HFFc6 (cell line): ENCODE measurements at places on chromosomes 16 and 17.

DNA sequence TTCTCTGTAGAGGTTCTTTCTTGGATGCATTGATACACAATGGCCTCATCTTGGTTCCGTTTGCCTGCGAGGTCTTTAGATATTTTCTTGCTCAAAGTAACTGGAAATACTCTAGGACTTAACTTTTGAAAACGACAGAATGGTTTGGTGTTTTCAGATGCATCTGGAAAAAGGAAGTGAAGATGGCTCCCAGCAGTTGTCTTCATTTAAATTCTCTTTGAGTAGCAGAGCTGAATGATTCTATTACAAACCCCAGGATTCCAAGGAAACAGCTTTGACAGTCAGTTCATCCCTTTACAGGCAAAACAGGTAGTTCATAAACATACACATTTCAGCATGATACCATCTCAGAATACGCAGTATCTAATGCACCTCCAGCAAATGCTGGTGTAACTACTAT, 54.8 kb downstream of the PSMD12 start:
- DNase-seq: no peak

GRCh38 chr17:58187063-58187462, 5.5 kb upstream of the EPX start:
- no peak for DNase-seq

- DNase-seq: no peak
Measured at GRCh38 chr17:65455972-65456343, 105.5 kb downstream of the AXIN2 start.

DNA sequence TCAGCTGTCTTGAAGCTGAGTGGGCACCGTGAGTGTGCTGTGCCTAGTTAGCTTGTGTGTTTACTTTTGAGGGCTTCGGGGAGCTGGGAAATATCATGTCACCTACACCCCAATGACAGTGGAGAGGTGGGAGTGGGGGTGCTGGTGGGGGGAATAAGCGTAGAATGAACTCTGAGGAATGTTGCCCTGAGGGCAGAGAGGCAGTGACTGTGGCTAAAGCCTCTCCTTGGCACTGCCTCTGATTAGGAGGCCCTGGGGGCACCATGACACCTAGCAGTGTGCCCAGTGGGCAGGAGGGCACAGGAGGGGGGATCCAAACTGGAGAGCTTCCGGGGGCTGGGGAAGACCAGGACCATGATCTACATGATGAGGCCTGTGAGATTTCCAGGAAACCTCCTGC, 24.8 kb downstream of the CACNA1G start:
- no peak for DNase-seq

- no peak for DNase-seq
Measured at GRCh38 chr16:86345516-86345915, 164.8 kb upstream of the FOXF1 start.

- DNase-seq: no peak
Measured at GRCh38 chr17:73492125-73492820, 152.0 kb downstream of the SDK2 start.

GRCh38 chr16:20114356-20114755, 40.7 kb upstream of the GPR139 start:
- DNase-seq: no peak

GRCh38 chr17:54381482-54381881, 519.2 kb upstream of the TOM1L1 start:
- DNase-seq: no peak

- no peak for DNase-seq
Measured at GRCh38 chr16:85357924-85358505, 245.7 kb upstream of the CIBAR2 start.

DNA sequence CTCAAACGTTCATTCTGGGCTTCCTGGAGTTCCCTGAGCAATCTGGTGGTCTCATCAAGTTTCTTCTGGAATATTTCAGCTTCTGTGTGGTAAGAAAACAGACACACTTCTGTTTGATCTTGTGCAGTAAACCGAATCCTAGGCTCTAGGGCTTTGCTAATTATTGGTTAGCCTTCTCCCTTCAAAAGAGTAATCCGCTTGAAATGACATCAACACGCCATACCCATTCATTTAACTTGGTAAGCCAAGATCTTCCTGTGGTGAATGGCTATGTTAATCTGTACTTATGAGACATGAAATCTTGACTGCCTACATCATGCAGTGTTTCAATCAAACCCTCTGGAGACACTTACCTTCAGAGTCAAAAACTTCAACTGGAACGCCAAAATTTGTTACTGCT, 48.5 kb downstream of the BRD7 start:
- DNase-seq: no peak

GRCh38 chr17:79985943-79986391, 49.7 kb downstream of the TBC1D16 start:
- DNase-seq: no peak

DNA sequence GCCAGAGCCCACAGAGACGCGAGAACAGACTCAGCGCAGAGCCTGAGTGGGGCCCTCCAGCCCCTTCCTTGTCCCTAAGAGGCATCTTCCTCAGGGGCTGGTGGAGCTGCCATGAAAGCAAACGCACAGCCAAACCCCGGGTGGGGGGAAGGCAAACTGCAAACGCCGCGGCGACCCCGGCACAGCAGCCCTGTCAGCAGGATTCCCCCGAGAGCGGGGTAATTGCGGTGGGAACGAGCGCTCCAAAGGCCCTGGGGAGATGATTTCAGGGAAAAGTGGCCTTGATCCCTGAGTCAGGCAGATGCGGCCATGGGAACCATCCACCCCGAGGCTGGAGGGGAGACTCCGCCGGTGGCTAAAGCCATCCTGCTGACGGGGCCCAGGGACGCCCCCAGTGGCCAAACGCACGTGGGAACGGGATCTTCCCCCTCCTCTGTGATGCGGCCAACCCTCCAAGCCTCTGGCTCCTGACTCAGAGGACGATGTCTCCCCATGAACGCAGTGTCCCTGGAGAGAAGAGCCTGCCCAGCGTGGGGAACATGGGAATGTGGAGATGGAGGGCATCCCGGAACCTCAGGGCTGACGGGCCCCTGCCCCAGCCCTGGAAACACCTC, 25.1 kb downstream of the SLC7A5 start:
- peak; percentile 49 for DNase-seq

DNA sequence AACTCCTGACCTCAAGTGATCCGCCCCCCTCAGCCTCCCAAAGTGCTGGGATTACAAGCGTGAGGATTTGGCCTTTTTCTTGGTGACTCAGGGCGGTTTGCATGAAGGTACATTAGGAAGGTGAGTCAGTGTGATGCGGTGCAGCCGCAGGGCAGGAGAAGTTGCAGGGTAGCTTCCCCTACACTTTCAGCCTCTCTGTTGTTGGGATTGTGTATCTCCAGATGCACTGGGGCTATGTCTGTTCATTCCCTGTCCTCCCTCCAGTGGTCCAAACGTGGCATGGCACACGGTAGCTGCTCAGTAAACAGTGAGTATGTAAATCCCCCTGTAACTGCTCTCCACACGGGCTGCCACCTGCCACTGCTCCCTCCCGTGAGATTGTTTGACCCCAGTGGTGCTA, 109.1 kb upstream of the CDC42EP4 start:
- DNase-seq: no peak

DNA sequence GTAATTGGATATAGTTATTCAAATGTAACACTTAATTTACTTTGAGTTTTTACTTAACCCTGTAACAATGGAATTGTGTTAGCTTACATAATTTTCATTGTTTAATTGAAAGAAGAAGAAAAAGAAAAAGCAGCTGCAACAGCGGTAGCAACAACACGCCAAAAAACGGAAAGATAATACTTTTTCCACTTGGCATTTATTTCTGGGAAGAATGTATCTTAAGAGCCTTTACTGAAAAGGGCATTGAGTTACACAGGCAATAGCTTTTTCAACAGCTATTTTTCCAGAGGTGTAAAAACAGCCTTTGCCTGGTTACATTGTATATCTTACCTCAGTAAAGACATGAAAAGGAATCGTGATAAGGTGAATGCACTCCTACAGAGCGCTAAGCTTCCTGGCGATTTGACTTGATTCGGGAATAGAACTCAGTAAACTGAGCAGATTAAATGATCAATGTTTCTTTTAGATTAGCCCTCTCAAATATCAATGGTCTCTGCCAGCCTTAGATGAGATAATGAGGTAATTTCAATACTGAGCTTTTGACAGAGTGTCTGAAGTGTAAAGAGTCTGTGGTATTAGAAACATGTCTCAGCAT, 311.3 kb downstream of the CDH13 start:
- DNase-seq: no peak

DNA sequence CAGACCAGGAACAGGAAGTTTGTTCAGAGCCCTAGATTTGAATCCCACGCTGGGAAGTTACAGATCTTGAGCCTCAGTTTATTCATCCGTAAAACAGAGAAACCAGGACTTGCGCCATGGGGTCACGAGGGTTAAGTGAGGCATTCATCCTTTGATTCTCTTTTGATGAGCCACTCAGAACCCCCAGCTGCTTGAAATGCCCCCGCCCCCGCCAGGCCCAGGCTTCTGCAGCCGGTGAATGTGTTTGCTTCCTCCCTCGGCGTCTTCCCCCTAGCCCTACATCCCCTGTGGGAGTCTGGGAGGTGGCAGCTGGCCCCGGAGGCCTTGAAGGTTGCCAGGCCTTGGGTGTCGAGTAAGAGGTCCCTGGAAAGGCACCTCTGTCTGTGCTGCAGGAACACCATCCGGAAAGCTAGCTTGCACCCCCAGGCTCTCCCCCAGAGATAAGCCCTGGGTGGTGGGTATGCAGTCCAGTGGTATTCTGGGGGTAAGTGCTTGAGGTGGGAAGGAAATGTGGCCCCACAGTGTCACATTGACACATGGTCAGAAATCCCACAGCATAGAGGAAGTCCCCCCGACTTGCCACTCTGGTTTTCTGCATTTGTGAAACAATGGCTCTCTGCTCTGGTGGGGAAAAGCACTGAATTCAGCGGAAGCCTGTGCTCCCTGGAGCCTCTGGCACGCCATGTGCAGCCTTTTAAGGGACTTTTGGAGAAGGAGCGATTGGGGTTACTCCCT, 14.9 kb downstream of the IRF8 start:
- no peak for DNase-seq

GRCh38 chr17:57071991-57072944, 12.8 kb upstream of the AKAP1 start:
- DNase-seq: no peak

- peak; percentile 76 for DNase-seq
Measured at GRCh38 chr16:17404941-17405689, 65.6 kb downstream of the XYLT1 start.

GRCh38 chr17:43958748-43959352, 5.1 kb upstream of the PYY start:
- DNase-seq: peak; percentile 32

DNA sequence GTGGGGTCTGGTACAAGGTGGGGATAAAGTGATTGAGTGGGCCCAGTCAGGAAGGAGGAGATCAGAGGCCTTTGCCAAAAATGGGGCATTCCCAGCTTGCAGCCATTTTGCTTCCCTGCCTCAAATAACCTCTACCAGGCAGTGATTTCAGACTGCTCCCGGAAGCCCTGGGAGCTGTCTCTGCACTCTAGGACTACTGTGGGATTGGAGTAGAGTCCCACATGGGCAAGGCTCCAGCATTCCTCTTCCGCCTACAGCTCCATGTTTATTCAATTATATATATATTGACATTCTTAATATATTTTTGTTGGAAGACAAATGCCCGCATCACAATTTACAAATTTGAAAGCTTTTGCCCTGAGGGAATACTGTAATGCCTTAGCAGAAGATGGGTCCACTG, 13.5 kb downstream of the SUPT6H start:
- no peak for DNase-seq

GRCh38 chr16:48576927-48577326, 33.1 kb downstream of the N4BP1 start:
- no peak for DNase-seq

DNA sequence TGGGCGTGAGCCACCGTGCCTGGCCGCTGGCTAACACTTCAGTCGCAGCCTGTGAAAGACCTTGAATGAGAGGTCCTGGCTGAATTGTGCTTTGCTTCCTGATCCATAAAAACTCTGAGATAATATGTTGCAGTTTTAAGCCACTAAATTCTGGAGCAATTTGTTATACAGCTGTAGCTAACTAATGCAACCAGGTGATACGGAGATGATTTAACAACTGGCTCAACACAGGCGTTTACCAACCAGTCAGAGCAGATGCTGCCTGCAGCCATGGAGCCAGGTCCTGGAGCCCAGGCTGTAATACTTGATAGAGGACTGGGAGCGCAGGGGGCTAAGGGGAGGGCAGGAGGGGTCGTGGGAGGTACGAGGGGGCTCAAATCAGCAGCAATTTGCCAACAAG, 50.9 kb downstream of the PLXDC1 start:
- no peak for DNase-seq

DNA sequence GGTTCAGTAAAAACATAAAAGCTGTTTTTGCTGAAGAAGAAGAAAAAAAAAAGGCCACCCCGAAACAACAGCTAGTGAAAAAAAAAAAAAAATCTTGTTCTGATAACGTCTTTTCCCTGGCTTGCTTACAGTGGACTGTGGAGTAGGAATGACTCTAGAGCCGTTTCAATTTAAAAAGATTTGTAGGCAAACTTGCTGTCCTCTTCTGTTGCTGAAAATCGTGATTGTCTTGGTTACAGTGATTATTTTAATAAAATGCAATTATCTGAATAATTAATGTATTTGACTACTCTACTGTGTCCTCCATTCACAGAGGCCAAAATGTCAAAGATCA, 190.6 kb upstream of the TBX2 start:
- DNase-seq: no peak

DNA sequence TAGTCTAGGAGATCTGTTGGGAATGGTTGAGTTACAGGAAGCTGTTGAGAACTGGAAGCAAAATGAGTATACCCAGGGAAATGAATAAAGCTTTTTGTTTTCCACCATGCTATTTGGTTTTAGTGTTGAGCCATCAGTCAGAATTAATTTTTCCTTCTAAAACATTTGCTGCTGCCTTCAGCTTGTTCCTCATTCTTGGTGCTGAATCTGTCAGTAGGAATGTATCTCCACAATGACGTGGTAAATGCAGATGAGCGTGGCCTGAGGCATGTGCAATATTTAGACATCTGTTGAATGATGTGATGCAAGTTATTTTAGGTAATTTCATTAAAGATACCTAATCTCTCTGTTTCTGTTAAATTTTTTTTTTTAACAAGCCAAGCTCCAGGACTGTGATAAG, 10.9 kb downstream of the HAPSTR1 start:
- DNase-seq: peak; percentile 87

GRCh38 chr16:81424771-81425170, 19.8 kb upstream of the CMIP start:
- no peak for DNase-seq

- DNase-seq: no peak
Measured at GRCh38 chr16:79093554-79093967, 507.0 kb downstream of the MAF start.
